ENCODE measurements at places on chromosomes 6 and 20.

DNA sequence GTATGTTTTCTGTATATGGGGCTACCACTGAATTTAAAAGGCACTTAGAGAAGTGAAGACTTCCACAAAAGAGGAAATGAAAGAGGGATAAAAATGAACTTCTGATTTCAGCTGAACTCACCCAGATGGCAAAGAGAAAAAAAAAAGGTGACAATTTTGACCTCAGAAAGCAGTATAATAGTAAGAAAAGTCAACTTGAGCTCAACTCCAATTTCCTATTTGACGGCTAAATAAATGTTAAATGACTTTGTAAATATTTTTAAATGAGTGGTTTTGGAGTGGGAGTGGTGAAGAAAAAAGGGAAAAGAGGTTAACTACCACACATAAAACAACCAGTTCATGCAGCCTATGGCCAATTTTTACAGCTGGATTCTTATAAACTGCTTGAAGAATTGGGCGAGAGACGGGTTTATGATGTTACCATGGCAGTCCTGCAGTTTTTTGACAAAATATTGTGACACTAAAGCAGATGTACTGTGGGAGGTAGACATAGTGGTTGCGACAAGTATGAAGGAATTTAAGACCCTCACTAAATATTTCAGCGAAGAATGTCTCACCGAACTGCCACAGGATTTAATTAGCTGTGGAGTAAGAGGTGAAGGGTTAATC is 49.8 kb upstream of the ADTRP start:
- no peak for DNase-seq

DNA sequence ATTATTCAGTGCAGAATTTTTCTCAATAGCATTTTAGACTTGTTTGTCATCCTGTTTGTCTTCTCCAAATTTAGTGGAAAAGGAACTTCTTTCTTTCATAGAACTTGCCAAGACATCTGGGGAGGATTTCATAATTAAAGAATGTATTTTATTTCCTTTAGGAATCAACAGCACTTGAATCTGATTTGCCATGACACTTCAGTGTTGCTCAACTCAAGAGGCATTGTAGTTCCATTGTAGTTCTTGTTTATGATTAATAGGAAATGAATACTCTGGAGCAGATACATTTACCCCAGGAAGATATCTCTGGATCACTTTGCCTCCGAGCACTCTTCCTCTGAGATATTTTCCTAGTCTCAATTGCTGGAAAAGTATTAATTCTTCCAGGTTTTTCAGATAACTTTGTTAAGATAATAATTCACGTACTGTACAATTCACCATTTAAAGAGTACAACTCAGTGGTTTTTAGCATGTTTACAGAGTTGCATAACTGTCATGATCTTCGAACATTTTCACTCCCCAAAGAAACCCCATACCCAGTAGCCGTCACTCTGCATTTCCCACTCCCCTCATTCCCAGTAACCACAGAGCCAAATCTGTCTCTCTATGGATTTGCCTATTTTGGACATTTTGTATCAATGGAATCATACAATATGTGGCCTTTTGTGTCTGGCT is 29.7 kb downstream of the AKAP12 start:
- DNase-seq: no peak

DNA sequence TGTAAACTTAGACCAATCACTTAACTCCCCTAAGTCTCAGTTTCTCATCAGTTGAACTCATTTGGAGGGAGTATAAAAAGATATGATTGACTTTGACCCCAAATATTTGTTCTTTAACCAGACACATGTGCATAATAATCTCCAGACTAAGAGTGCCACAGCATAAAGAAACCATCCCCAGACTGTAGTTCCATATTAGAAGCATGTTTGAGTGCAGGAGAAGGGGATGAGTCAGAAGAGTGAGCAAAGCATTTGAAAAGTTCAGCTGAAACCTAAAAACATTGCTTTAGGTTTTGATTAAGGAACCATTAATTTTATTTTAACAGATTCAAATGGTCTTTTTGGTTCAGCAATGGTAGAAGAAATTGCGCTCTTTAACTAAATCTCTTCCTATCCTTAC is 654.8 kb downstream of the UTRN start:
- DNase-seq: no peak

GRCh38 chr6:14544666-14545065 is 427.1 kb downstream of the CD83 start:
- no peak for DNase-seq

DNA sequence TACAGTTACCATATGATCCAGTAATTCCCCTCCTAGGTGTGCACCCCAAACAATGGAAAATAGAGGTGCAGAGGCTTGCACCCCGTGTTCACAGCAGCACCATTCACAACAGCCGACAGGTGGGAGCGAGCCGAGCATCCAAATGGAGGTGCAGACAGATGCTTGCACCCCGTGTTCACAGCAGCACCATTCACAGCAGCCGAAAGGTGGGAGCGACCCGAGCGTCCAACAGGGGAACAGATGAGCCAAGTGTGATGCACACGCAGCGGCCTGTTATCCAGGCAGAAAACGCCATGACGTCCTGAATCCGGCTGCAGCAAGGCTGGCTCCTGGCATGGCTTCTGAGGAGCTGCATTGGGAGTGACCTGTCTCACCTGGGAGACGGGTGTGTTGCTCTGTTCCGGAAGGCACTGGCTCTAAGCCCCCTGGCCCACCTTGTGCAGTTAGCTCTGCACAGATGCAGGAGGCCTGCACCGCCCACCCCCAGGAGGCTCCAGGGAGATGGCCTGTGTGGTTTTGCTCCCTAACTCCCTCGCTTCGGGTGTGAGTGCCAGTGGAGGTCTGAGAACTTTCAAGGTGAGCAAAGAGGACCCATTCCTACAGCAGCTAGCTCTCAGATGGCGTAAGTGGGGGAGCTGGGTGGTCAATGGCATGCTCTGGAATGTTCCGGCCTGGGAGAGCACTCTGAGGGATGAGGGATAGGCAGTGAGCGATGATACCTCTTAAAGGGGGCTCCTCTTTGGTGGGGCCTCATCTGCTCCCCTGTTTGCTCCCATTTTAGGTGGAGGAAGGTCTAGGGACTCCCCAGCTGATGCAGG is 47.8 kb upstream of the FRMD1 start:
- DNase-seq: no peak

DNA sequence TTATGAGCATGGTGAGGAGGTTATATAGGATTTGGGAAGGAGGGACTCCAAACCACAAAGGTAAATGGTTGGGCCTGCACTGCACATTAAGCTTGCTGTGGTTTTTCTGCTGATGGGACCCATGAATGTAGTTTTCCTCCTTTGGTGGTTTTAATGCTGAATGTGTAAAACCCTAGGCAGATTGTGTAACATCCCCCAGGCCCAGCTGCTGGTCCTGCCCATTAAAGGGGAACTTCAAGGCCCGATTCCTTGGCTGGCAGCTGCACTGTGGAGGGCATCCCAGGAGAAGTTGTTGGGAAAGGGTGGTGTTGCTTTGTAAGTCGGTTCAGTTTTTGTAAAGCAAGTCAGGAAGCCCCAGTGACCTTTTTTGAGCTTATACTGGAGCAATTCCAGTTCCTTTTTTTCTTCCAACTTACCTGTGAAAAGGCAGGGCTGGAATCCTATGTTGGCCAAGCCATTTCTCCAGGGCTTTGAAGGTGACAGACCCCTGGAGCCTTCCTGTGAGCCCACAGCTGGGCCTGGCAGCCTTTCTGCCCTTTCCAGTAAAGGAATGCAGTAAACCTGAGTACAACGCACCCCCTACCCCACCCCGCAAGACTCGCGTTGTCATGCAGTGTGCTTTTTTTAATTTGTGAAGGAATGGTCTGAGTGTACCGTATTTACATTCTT is 43.1 kb upstream of the NAA20 start:
- no peak for DNase-seq

DNA sequence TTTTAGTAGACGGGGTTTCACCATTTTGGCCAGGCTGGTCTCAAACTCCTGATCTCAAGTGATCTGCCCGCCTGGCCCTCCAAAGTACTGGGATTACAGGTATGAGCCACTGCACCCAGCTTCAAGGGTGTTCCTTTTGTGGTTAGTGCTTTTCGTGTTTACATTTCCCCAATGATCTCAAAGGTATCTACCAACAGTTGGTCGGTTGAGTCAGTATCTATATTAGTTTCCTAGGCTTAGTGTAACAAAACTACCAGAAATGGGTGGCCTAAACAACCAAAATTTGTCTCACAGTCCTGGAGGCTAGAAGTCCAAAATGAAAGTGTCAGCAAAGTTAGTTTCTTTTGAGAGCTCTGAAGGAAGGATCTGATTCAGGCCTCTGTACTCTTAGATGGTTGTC is 30.1 kb downstream of the CASP8AP2 start:
- no peak for DNase-seq

DNA sequence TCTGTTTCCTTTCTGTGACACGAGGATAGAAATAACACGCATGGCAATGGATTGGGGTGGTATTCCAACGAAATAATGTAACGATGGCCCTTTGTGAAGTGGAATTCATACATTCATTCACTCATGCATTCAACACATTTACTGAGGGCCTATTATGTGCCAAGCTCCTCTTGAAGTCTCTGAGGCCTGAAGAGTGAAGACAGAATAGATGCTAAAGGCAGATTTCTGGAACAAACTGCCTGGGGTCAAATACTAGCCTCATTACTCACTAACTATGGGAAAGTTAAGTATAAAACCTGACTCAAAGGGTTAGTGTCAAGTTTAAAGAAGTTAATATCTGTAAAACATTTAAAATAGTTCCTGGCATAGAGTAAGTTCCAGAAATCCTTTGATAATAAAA is 279.6 kb upstream of the SULF2 start:
- no peak for DNase-seq

DNA sequence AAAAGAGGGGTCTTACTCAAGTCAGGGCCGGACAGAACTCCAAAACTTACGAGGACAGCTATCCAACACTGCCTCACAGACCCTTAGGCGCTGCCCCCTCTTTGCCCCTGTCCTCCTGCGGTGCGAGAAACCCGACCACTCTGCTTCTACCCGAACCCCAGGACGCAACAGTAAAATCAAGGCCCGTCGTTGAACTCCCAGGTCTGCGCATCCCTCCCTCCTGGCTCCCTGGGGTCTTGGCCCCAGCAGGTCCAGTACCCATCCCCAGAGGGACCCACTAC is 6.4 kb downstream of the OLIG3 start:
- DNase-seq: no peak

GRCh38 chr20:13788167-13788834 is 3.5 kb downstream of the NDUFAF5 start:
- DNase-seq: peak; percentile 34

- DNase-seq: no peak
Measured at GRCh38 chr6:32224696-32225095, 829 bp upstream of the NOTCH4 start.

DNA sequence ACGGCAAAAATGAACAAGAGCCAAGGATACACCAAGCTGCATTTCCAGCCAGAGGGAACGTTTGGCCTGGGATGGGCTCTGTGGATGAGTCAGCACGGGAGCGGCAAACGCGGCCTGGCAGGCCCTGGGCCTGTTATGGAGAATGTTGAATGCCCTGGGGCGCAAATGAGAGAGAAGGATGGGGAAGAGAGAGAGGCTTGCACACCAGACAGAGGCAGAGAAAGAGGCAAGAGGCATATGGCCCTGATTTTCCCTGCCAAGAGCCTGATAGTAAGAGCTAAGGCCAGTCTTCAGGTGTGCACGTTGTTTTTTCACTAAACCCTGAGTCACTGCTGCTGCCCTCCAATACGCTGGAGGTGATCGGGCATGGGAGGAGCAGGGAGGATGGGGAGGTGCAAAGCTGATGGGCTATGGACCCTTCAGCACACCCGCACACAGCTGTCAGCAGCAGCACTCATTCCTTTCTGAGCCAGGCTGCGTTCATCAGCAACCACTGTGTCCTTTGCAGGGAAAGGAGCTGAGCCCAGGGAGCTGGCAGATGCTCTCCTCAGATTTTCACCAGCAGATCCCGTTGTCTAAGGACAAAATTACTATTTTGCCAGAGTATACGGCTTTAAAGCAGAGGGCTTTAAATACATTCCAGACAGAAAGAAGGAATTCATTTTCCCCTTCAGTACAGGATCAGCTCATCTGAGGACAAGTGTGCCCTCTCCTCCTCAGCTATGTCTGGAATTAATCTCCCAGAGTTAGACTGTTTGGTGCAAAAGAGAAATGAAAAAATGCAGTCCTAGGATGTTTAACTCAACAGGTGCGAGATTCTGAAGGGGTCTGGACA is 61.7 kb upstream of the SLC22A23 start:
- no peak for DNase-seq

- DNase-seq: no peak
Measured at GRCh38 chr6:122184401-122184827, 215.0 kb upstream of the HSF2 start.

- no peak for DNase-seq
Measured at GRCh38 chr6:30102414-30102969, 10.4 kb downstream of the TRIM31 start.

Measured in activated naive CD4-positive, alpha-beta T cell treated with anti-CD3 and anti-CD28 coated beads, Interleukin-2, amount 50 U/mL, for 16 hours (primary cell).